ENCODE measurements at places on chromosomes 1 and 21. TPM values are rescaled to one million over a fixed set of nuclear protein-coding genes. Genes with fewer than 3 reads are reported as not detected.

The HAO2 gene
- not detected for total RNA-seq

The MAP3K21 gene
- total RNA-seq: 1.3 TPM

The MAEL gene
- total RNA-seq: not detected

The C1orf159 gene
- 9.3 TPM for total RNA-seq

The MCOLN2 gene
- 1.1 TPM for total RNA-seq

GRCh38 chr1:236451796-236452373 is 57.8 kb downstream of the EDARADD start:
- DNase-seq: no peak

GRCh38 chr1:105396001-105396400 is 1646.3 kb downstream of the AMY1C start:
- DNase-seq: no peak

DNA sequence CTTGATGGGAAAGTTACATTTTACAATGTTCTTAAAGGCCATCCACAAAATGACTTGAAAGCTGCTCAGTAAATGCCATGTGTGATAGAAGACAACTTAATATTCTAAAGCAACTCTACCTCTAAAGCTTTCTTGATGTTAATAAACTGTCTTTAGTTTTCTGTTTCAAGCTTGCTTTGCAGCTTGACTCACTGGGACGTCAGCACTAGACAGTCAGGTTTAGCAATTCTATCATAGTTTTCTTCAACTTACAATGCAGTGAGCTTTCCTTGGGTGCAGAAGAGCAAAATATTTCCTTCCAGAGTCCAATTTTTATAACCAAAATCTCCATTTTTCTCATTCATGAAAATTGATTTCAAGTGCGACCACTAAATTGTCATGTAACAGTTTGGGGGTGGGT is 273.1 kb downstream of the NTNG1 start:
- no peak for DNase-seq

DNA sequence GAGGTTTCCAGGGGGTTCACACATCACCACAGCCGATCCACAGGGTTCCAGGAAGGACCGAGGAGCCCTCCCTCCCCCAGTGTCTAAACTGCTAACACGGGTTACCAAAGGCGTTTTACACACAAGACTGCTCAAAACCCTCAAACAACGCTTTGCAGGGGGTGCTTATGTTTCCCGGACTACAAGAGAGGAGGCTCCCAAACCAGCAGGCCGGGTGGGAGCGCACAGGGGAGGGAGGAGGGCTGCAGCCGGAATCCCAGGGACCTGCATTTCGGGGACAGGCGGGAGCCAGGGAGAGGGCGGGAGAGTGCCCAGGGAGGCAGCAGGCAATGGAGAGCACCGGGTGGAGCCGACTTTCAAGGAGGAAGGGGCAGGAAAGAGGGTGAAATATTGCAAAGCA is 50.8 kb downstream of the ACBD3 start:
- peak; percentile 68 for DNase-seq

DNA sequence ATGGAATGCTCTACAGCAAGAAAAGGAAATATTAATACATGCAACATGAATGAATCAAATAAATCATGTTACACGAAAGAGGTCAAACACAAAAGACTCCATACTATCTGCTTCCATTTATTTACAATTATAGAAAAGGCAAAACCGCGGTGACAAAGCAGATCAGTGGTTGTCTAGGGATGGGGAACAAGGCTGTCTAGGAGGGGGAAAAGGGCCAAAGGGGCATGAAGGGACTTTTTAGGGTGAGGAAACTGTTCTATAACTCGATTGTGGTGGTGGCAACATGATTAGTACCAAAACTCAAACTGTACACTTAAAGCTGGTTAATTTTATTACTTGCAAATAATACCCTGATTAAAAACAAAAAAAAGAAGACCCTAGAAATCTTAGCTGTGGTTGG is 20.6 kb downstream of the CAPZB start:
- no peak for DNase-seq

DNA sequence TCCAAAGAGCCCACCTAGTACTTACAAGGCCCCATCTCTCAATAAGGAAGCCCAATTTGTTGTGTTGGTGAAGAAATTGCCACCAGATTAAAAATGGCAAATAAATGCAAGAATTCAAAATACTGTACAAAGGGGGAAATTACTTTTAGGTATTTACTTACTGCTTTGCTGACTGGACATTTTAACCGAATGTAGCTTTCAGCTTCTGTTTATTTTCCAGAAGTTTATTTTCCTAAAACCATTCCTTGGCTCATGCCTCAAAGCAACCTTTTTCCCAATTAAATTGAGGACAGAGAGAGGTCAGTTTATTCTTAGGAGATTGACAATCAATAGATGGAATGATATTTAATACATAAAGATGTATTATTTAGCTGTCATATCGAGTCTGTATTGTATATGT is 47.6 kb upstream of the H6PD start:
- DNase-seq: no peak

DNA sequence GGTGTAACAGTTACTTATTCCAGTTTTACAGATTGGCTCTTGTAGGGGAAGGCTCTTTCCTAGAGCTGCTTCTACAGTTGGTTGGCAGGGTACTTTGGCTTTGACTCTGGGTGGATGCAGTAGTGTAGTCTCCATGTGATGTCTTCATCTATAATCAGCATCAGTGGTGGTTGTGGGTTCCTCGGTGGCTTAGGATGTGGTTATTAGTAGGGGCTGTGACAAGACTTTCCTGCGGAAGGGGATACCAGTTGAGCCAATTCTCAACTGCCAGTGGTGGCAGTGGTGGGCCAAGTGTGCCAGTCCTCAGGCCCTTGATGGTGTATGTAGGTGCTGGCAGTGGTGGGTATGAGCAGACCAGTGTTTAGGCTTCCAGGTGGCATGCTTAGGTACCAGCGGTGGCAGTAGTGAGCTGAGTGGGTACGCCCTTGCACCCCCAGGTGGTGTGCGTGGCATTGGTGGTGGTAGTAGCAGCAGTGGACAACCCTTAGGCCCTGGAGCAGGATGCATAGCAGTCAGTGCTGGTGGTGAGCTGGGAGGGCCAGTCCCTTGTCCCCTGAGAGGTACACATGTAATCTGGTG is 27.2 kb upstream of the KLF18 start:
- no peak for DNase-seq
